ENCODE measurements at places on chromosomes 7 and 10.

DNA sequence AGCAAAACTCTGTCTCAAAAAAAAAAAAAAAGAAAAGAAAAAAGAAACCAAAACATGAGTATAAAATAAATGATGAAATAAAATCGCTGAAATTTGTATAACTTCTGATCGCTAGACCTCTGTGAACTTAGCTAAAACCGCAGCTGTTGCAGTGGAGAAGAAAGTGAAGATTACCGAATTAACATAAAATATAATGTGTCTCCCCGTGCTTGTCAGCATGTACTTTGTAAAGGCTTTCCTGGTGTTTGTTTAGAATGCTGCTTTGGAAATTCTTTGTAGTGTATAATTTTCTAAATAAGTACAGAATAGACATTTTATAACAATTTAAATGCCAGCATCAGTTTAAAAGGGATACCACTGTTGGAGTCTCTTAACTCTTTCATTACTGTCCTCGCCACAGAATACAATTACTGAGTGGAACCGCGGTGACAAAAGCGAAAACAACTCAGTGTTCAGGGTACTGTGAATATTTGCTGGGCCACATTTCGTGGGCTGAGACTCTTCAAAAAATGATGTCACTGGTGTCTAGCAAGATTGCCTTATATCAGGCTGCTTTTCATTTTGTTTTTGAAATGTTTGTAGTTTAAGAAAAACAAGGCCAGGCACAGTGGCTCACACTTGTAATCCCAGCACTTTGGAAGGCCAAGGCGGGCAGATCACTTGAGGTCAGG, 167.7 kb downstream of the NSUN6 start:
- no peak for DNase-seq

DNA sequence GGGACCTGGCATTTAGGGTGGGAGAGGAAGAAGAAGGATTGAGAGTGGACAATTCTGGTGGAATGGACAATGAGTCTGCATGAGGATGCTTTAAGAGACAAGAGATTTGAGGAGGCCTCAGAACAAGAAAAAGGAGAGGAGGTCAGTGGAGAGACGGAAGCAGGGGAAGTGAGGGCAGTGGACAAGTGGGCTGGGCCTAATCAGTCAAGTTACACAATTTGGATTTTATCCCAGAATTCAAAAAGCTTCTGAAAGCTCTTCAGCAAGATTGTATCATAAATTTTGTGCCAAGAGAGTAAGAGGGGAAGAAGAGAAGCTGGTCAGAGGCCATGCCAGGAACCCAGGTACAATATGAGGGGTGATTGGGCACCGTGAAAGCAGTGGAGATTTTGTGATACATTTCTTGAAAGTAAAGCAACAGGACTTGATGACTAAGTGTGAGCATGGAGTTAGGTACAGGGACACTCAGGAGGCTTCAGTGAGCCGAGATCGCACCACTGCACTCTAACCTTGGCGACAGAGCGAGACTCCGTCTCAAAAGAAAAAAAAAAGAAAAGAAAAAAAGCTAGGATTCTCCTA, 19.3 kb upstream of the TSPAN13 start:
- no peak for DNase-seq

DNA sequence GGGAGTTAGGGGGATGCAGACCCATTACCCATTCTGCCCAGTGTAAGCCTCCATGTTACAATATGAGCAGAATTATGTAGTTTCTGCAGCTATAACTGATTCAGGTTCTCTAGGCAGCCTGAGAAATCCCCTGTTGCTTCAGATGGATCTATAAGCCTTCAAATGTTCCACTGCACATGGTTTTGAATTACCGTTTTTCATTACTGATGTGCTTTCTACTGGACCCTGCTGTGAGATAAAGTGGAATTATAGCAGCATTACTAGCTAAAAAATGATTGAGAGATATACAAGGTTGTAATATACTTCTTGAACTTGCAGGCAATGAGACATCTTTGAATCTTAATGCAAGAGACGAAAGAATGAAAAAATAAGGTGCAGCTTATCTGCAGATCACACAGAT, 38.4 kb upstream of the ANAPC16 start:
- no peak for DNase-seq

- DNase-seq, result no peak
Measured at GRCh38 chr10:91043173-91043910, 122.5 kb upstream of the ANKRD1 start.

Measured in amygdala (tissue), 56 donors.